Activated T-cell treated with anti-CD3 and anti-CD28 coated beads, Interleukin-2, amount 50 U/mL, for 72 hours (primary cell): ENCODE measurements at places on chromosomes 6 and 20.

- H3K27me3 ChIP-seq, result no peaks in the 10 kb centered on the region
- peaks cover 13% of the 10 kb centered on the region for H3K36me3 ChIP-seq
- peaks cover 9% of the 10 kb centered on the region for H3K4me1 ChIP-seq
Measured at GRCh38 chr6:161094955-161095354, 103.4 kb downstream of the MAP3K4 start.

- no peaks in the 10 kb centered on the region for H3K4me1 ChIP-seq
- no peak for DNase-seq
- no peak overlapping the region for H3K27ac ChIP-seq
- peaks cover 12% of the 10 kb centered on the region for H3K36me3 ChIP-seq
Measured at GRCh38 chr6:169229615-169230321, 23.9 kb downstream of the THBS2 start.

DNA sequence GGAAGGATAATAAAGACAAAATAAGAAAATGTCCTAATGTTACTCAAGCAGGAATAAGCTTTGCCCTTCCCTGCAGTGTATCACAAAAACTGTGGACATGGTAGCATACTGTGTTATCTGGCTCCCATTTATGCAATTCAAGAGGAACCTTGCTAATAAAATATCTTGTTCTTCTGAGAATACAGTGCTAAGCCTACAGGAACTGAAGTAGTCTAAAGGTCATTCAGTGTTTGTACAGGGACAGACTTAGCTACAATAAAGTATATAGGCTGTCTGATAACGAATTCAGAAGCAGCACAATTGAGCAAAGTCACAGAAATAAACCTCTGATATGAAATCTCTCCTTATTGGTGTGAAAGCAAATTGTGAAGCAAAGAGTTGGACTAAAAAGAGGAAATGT lies 59.6 kb upstream of the SDHAF4 start:
- no peak overlapping the region for H3K4me3 ChIP-seq
- H3K4me1 ChIP-seq, result no peaks in the 10 kb centered on the region
- DNase-seq, result no peak
- no peaks in the 10 kb centered on the region for H3K27me3 ChIP-seq
- H3K36me3 ChIP-seq, result peaks cover 18% of the 10 kb centered on the region

GRCh38 chr6:148225871-148226270 lies 116.8 kb upstream of the SASH1 start:
- no peak for DNase-seq

DNA sequence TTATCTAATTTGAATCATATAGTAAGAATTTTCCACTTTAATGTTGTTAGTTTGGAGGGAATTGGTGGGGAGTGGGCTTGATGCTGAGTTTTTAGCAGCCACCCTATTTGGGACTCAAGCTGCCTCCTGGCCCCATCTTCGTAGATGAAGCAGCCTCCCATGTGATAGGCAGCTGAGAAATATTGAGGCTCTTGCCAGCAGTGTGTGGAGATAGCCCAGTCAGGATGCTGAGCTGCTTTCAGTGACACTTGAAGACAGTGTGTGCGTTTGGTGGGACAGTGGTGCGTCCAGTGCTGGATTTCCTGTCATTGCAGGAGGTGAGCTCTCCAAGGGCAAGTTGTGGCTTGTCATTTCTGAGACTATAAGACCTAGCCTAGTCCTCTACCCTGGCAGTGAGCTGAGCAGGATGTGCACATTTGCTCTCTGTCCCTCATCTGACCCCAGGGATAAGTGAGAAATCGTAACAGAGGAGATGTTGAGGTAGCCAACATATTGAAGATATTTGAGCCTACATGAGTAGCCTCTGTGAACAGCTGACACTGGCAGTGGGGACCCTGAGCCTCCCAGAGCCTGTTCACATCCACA lies 47.9 kb upstream of the RNF8 start:
- no peaks in the 10 kb centered on the region for H3K27me3 ChIP-seq
- H3K4me1 ChIP-seq, result no peaks in the 10 kb centered on the region
- no peak overlapping the region for H3K4me3 ChIP-seq
- no peak overlapping the region for H3K27ac ChIP-seq
- peaks cover 11% of the 10 kb centered on the region for H3K36me3 ChIP-seq

- H3K36me3 ChIP-seq, result no peaks in the 10 kb centered on the region
- no peak overlapping the region for H3K27ac ChIP-seq
- DNase-seq, result no peak
- peak overlapping the region; percentile 21 for H3K4me3 ChIP-seq
- peaks cover 9% of the 10 kb centered on the region for H3K27me3 ChIP-seq
- H3K4me1 ChIP-seq, result peaks cover 19% of the 10 kb centered on the region
Measured at GRCh38 chr6:114010540-114010939, 39.6 kb upstream of the HDAC2 start.

DNA sequence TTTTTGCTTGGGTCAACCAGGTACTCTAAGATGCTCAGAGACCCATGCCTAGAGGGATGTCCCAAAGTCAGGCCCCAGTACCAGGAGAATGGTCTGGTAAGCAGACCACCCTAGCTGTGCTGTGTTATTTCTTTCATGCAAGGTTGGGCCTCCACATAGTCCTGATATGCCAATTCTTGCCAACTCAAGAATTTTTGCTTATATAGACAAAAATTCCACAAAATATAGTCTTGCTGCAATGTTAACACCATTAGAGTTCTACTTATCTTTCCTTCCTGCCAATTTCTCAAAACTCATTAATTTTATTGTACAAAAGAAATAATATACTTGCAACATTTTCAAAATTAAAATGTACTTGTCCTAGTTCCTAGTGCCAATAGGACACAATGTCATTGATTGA lies 33.9 kb upstream of the TINAG start:
- no peaks in the 10 kb centered on the region for H3K27me3 ChIP-seq
- no peak overlapping the region for H3K4me3 ChIP-seq
- no peak overlapping the region for H3K27ac ChIP-seq
